ENCODE measurements at places on chromosomes 1 and 21.

DNA sequence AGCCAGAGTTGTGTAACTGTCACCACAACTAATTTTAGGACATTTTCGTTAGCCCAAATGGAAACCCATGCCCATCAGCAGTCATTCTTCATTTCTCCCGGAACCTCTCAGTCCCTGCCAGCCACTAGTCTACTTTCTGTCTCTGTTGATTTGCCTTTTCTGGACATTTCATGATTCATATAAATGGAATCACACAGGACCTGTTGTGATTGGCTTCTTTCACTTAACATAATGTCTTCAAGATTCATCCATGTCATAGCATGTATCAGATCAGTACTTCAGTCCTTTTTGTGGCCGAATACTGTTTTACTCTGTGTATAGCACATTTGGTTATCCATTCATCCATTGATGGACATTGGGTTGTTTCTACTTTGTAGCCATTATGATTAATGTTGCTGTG, 7.1 kb downstream of the SLC66A1 start:
- DNase-seq: no peak

- peak; percentile 69 for DNase-seq
Measured at GRCh38 chr1:116288201-116288598, 84.8 kb upstream of the ATP1A1 start.

DNA sequence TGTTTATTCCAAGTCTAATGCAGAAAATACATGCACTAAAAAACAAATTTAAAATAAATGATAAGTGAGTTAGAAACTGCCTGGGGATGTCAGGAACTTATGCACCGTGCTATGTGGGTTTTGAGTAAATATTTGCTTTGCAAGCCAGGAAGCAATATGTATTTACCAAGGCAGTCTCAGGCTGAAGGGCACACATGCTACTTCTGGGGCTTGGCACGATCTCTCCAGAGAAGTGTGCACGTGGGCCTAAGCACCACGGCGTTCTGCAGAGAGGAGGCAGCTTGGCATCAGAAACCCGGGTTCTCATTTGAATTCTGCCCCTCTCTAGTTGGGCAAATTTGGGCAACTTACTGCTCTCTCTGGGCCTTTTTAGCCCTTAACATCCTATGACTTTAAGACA, 72.6 kb upstream of the ROR1 start:
- no peak for DNase-seq

DNA sequence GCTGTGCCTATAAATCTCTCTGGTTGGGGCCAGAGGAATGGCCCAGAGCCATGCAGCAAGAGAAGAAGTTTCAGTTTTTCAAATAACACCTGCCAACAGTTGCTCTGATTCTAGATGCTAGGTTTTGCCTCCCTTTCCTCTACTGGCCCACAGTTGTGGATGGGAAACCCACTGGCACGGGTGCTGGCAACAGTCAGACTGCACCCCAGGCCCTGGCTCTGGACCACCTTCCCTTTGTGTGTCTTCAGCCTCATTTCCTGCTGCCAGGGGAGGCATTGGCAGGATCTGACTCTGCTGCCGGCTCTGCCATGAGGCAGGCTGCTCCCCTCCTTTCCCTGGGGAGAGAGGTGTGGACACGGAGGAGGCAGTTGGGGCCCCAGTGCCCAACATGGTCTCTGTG, 142.0 kb downstream of the IGSF21 start:
- no peak for DNase-seq

GRCh38 chr1:79431340-79431739, 424.8 kb upstream of the ADGRL4 start:
- DNase-seq: no peak

DNA sequence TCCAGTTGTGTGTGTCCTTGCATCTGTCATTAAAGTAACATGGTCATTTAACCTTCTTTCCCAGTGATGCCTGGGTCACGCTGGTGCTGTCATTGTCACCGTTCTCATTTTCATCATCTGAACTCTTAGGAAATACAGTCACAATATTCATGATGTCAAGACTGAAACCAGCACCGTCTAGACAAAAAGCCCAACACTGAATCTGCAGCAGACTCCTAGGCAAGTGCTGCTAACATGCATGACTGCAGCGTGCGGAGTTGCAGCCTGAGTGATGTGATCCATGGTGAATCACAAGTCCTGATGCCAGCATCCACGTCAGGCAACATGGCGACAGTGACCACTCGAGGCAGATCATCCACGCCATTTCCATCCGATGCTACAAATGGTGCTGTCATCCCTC, 37.6 kb downstream of the MRPL37 start:
- peak; percentile 70 for DNase-seq

GRCh38 chr21:44074315-44074958, 32.8 kb upstream of the PWP2 start:
- DNase-seq: no peak

- DNase-seq: no peak
Measured at GRCh38 chr1:27552911-27553420, 51.0 kb downstream of the AHDC1 start.

GRCh38 chr1:206463137-206463536, 7.1 kb upstream of the IKBKE start:
- no peak for DNase-seq

- DNase-seq: no peak
Measured at GRCh38 chr1:15391366-15391765, 18.3 kb upstream of the EFHD2 start.

GRCh38 chr21:27700974-27701614, 734.2 kb upstream of the ADAMTS5 start:
- DNase-seq: peak; percentile 86

- no peak for DNase-seq
Measured at GRCh38 chr1:21514245-21514644, 5.0 kb downstream of the ALPL start.

- peak; percentile 74 for DNase-seq
Measured at GRCh38 chr1:5980314-5981008, 11.8 kb downstream of the NPHP4 start.

GRCh38 chr1:212255705-212256307, 29.4 kb upstream of the PPP2R5A start:
- DNase-seq: peak; percentile 78

- DNase-seq: no peak
Measured at GRCh38 chr1:61093525-61094137, 11.3 kb downstream of the NFIA start.

DNA sequence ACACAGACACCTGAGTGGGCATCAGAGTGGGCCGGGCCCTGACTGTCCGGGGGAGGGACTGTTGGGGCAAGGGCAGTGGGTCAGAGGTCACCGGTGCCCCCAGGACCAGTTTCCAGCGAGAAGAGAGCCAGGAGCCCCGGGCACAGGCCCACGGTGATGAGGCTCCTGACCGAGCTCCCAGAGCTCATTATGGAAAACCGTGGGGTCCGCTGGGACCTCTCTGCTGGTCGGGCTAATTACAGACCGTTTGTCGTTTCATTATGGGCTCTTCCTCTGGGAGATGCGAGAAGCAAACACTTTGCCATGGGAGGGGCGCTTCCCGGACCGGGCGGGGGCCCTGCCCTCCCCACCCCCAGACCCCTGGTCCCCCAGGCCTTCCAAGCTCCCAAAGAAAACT, 12.0 kb upstream of the TTLL10 start:
- DNase-seq: no peak

GRCh38 chr1:206859082-206859521, 6.3 kb upstream of the IL20 start:
- DNase-seq: peak; percentile 61

- peak; percentile 5 for DNase-seq
Measured at GRCh38 chr1:20233394-20233793, 47.1 kb upstream of the PLA2G2C start.

DNA sequence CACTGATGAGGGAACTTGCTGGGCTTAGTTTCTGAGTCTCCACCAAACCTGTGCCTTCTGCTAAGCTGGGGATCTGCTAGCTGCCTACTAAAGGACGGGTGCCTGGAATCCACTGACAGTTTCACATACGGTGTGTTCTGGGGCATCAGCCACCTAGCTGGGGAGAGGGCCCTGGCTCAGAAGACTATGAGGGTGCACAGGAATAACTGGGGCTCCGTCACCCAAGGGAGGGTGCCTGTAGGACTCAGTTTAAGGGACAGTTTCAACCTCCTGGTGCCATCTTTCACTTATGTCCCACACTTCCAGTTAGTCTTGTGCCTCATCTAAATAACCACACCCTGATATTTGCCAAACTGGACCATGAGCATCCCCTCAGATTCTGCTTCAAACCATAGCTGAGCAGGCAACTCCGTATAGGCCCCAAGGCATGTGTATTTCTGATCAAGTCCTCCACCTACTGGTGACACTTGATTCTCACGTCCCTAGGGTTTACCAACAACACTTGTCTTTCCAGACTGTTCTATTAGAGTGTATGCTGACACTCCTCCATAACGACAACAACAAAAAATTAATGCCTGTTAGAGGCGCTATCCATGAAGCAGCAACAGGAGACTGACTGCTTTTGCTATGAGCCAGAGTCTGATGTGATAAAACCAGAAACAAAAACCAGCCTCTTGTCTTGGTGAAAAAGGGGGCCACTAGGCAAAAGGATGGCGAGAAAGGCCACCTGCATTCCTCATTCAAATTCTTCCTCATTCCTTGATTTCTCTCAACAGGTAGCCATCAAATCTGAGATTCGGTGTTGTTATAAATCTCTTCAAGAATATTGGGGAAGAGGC, 55.0 kb upstream of the PAXBP1 start:
- peak; percentile 68 for DNase-seq

- peak; percentile 88 for DNase-seq
Measured at GRCh38 chr21:35475762-35476161, 426.7 kb upstream of the RUNX1 start.

GRCh38 chr1:84833194-84833593, 59.8 kb downstream of the LPAR3 start:
- no peak for DNase-seq

DNA sequence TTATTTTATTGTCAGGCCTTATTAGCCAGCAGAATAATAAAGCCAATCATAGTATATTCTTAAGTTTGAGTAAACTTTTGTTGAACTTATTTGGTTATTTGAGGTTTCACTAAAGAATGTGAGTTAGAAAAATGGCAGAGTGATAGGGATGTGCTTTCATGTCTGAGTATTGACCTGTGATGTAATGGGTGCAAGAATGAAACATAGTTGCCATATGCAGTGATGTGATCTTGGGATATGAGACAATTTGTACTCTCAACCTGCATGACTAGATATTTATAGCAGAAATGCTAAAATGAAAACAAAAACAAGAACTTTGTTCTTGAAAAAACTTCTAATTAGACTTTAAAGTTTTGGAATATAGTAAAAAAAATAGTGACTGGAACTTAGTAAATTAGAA, 97.9 kb downstream of the DISP1 start:
- no peak for DNase-seq

- DNase-seq: no peak
Measured at GRCh38 chr1:151846686-151847237, 6.8 kb downstream of the THEM5 start.

DNA sequence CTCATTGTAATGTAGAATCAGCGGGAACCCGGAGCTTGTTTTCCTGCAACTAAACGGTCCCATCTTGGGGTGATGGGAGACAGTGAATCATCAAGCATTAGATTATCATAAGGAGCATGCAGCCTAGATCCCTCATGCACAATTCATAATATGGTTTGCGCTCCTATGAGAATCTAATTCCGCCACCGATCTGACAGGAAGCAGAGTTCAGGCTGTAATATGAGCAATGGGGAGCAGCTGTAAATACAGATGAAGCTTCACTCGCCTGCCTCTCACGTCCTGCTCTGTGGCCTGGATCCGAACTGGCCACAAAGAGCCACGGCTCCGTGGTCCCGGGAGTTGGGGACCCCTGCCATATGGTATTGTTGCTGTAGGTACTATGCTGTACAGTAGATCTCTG, 1.6 kb downstream of the IFI44 start:
- DNase-seq: peak; percentile 27

DNA sequence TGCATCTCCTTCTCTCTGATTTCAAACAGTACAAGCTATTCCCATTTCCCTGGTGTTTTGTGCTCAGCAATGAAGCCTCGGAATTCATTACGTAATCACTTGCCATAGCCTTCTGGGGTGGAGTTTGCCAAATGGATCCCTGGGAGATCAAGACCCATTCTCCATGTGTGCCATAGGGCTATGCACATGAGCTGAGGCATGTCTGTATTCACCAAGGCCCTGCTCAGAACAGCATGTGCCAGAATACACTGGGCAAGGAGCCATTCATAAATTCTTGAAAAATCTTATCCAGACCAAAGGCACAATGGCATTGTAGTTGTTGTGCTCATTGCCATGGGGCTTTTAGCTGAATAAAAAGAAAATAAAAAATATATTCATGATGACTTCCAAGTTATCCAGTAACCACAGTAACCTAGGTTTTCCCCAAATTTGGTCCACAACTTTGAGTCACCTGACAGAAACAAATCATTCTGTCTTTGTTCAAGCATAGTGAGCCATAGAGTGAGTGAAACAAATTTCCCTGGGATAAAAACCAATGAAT, 53.0 kb downstream of the CRB1 start:
- DNase-seq: no peak

DNA sequence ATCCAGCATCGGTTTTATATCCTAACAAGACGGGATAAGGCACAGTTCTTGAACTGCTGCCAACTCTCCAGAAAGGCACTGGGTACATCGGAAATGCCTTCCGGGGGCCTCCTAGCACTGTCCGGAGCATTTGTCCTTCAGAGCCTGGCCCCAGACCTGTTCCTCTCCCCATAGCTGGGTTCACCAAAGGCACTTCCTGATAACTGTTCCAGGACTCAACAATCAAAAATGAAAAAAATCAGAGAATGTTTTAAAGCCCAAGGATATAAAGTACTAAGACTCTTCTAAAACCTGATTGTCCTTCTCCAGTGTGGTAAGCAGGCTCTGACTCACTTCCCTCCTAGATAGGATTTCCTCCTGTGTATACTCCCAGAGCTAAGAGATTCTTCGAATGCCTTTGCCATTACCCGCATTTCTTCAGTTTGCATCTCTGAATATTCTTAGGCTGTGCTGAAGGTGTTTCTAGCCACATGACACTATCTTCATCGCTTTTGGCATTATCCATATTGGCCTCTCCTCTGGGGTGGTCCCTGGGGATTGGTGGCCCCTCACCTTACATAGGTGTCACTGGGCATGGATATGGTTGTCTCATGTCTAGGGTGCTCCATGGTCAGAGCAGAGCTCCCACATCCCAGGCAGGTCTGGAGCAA, 112.9 kb downstream of the ZBTB18 start:
- DNase-seq: peak; percentile 8

DNA sequence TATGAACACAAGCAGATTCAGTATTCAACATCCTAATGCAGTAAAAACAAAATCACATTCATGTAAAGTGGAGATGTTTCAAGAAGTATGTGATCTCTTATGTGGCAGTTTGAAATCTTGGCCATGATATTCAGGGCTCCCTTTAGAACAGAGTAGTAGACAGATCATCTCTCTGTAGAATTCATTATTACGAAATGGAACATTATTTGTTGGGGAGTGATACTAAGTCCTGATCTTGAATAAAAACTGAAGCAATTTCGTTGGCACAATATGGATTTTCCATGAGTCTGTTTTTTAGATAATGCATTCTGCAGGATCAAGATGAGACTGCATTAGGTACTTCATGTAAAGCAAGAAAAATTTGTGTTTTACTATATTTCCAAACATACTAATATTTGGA, 264.4 kb upstream of the NRIP1 start:
- no peak for DNase-seq

- no peak for DNase-seq
Measured at GRCh38 chr1:233406339-233406960, 78.9 kb downstream of the MAP3K21 start.

- no peak for DNase-seq
Measured at GRCh38 chr21:37410639-37411038, 44.1 kb downstream of the DYRK1A start.
